ENCODE measurements at places on chromosomes 4 and X. TPM values are rescaled to one million over a fixed set of nuclear protein-coding genes. Genes with fewer than 3 reads are reported as not detected.

The PRRG1 gene
- total RNA-seq, result 22.3 TPM

The SHROOM2 gene
- total RNA-seq, result 13.1 TPM

The RNF150 gene
- total RNA-seq, result 20.5 TPM

The DMRTC1 gene
- total RNA-seq, result not detected

The CT45A5 gene
- not detected for total RNA-seq

The BEX5 gene
- 41.1 TPM for total RNA-seq

The ABRAXAS1 gene
- 15.5 TPM for total RNA-seq

The ODAPH gene
- not detected for total RNA-seq

The UGT8 gene
- 72.8 TPM for total RNA-seq

The ADGRG2 gene
- total RNA-seq, result 12.5 TPM

The BST1 gene
- total RNA-seq, result 12.7 TPM

The FTSJ1 gene
- 24.6 TPM for total RNA-seq
